ENCODE measurements at places on chromosomes 13 and 19.

DNA sequence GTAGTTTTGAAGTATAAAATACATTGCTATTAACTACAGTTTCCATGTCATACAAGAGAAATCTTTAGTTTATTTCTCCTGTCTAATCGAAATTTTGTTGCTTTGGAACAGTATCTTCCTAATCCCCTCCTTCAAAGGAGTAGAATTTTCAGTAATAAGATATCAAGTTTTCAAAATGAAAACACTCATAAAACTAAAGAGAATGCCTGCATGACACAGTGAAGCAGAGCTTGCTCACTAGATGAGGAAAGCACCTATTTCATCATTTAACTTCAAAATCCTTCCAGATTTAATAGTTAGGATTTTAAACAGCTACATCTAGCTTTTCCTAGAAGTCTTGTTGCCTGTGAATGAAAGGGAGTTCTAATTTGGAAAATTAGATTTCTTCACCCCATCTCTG, 80.8 kb downstream of the TNFSF11 start:
- DNase-seq: no peak

DNA sequence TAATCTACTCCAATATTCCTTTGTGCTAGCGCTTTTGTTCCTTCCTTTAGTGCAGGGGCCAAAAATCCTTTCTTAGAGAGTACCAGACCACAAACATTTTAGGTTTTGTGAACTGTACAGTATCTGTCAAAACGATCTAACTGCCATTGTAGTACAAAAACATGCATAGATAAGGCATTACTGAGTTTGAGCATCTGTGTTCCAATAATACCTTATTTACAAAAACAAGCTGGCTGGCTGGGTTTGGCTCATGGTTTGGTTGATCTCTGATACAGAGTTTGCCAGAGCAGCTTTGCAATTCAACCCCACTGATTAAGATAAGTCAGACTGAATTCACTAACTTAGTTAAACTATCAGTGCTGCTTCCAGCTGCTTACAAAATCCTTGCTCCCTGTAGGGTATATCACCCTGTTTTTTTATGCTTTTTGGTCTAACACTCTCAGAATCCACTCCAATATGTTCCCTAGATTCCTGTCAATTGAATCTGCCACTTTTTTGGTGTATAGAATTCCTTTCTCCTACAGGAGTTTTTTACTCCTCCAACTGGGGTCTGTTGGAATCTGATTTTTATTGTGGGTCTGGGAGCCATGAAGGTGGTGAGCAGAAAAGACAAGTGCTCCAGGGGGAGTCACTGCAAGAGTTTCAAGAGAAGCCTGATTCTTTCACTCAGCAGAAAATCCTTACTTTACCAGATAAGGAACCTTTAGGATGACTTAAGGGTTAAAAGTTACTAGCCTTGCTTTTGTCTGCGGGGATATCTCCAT, 1399.4 kb downstream of the EFNB2 start:
- DNase-seq: no peak

- DNase-seq: no peak
These were observed 17.7 kb downstream of the LIPE start for GRCh38 chr19:42409477-42409876.

GRCh38 chr19:15197275-15197941, 3.4 kb downstream of the NOTCH3 start:
- DNase-seq: peak; percentile 40

DNA sequence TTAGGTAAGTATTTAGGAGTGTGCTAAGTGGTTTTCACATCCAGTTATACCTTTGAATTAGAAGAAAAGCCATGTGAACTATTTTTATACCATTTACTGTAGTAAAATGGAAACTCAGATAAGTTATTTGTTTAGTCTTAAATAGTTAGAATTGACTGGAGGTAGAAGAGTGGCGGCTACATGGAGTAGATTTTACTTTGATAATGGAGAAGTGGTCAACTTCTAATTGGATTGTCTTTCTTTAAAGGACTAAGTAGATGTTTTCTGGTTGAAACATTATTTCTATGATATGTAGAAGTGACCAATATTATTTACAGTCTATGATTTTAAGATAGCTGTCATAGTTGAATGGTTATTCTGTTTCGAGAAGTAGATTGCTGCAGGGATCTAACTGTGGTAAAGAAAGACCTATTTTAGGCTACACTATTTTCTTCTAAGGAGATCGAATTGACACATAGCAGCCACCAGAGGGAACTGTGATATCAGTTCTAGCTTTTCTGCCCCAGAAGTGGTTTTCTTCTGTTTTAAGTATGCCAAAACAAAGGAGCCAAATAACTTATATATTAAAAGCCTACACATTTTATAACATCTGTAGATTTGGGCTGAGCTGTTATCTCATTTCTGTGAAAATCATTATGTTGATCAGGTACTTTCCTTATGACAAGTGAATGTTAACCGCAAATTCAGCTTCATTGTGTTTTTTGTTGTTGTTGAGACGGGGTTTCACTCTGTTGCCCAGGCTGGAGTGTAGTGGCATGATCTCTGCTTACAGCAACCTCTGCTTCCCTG, 26.1 kb downstream of the ZMYM2 start:
- peak; percentile 56 for DNase-seq
